Renal cortical epithelial cell (primary cell): ENCODE measurements at places on chromosomes 6 and 20. TPM values are rescaled to one million over a fixed set of nuclear protein-coding genes. Genes with fewer than 3 reads are reported as not detected.

Gene NINL
- 11.8 and 26.5 TPM in 2 replicates for total RNA-seq

GRCh38 chr6:125948455-125948854 is 8.1 kb upstream of the HINT3 start:
- no peak for DNase-seq

Gene MLIP
- total RNA-seq = 0.15 TPM in 1 of 2 replicates, not detected in the other

Gene RSPO3
- 0.17 and 0.55 TPM in 2 replicates for total RNA-seq

Gene SCGN
- total RNA-seq = 0.20 TPM in 1 of 2 replicates, not detected in the other

DNA sequence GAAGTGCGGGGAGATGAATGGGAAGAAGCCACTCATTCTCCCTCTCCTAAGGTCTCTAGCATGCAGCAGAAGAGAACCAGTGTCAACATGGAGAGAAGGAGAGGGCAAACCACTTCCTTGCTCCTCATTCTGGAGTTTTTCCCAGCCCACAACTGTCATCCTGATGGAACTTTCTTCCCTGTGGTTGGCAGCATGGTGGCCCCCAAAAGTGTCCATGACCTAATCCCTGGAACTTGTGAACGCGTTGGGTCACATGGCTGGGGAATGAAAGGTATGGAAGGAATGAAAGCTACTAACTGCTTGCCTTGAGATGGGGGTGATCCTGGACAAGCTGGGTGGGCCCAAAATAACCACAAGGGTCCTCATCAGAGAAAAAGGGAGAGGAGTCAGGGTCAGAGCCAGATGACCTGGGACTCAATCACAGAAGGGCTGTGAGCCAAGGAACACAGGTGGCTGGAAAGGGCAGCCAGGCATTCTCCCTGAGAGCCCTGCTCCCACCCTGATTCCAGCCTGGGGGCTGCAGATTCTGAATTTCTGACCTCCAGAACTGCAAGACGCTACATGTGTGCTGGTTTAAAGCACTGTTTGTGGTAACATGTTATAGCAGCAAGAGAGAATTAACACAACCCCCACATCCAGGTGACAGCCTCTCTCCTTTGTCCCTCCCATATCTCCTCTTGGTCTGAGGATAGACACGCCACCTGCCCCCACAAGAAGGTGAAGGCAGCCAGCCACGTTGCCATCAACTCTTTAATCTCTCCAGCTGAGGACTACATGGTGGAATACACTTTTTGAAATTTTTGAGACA is 63.2 kb downstream of the PYGB start:
- DNase-seq = peak; percentile 70

Gene TPX2
- total RNA-seq = 7.2 and 27.6 TPM in 2 replicates

DNA sequence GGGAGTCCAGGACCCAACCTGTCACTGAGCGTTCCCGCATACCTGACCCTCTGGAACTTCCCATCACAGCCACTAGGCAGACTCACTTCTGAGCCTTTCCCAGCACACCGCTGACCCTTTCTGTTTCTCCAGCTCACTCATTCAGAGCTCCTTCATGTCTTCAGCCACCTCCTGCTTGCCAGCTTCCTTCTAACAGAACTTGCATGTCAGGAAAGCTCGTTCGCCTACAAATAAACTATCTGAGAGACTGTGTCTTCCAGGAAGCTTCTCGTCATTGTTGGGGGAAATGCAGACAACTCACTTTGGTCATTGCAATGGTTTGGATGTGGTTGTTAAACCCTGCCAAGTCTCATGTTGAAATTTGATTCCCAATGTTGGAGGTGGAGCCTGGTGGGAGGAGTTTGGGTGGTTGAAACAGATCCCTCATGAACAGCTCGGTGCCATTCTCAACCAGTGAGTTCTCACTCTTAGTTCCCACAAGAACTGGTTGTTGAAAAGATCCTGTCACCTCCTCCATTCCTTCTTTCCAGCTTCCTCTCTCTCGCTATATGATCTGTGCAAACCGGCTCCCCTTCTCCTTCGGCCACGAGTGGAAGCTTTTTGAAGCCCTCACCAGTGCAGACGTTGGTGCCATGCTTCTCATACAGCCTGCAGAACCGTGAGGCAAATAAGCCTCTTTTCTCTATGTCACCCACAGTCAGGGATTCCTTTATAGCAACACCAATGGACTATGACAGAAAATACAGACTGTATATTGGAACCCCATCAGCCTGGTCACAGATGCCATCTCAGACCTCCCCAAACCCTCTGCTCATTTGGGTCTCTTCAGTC is 1.4 kb upstream of the MUC21 start:
- DNase-seq = peak; percentile 90

DNA sequence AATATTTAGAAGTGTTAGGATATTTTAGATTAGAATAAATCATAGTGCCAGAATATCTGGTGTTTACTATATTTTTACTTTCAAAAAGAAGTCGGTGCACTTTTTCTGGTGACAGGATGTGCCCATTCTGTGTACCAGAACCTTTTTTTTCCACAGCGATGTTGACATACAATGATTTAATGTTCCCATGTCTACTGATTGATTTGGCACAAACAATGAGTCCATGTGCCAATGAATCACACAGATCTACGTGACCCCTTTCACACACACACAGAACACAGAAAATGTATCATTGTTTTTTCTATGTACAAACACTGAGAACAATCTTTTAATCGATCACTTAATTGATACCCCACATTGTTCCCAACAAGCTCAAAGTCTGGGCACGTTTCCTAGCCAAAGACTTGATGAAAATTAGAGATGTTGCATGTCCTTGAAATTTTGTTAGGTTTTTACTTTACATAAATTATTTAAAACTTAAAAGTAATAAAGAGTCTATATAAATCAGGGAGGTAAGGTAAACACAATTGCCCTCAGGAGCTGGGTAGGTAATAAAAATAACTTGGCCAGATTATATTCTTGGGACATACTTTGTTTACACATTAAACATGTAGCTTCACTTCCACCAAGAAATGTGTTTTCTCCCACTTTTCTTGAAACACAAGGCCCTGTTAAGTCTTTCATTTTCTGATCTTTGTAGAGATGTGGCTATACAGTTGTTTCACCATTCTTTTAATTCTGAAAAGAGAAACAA is 36.4 kb upstream of the SOX4 start:
- peak; percentile 84 for DNase-seq

Gene SRSF12
- 4.0 and 5.7 TPM in 2 replicates for total RNA-seq

Gene SLC24A3
- total RNA-seq = under 0.01 and 0.10 TPM in 2 replicates

Gene TCF21
- total RNA-seq = not detected in 2 replicates

Gene RIN2
- total RNA-seq = 56.1 and 80.6 TPM in 2 replicates

DNA sequence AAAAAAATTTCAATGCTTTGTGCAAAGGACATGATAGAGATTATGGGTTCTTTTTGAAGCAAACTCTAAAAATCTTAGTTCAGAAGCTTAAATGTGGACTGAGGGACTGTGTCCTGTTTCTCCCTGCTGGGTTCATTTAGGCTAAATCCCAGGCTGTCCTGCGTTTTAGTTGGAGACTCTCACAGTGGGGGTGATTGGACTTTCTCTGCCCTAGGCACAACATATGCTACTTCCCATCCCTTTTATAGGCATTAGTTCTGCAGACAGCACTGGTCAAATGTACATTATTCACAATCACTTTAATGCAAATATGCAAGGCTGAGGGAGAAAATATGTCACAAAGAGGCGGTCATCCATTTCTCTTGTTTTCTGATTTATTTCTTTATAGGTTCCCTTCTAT is 71.3 kb downstream of the TFAP2B start:
- DNase-seq = no peak

- DNase-seq = no peak
These were observed 3.4 kb upstream of the ZNF133 start for GRCh38 chr20:18284805-18285533.

- peak; percentile 72 for DNase-seq
These were observed 16.2 kb upstream of the RNF39 start for GRCh38 chr6:30091577-30092381.

Gene PRICKLE4
- total RNA-seq = 0.52 and 1.7 TPM in 2 replicates

GRCh38 chr6:47810885-47811284 is 29.1 kb downstream of the OPN5 start:
- peak; percentile 21 for DNase-seq

- DNase-seq = no peak
These were observed 89.4 kb downstream of the BFSP1 start for GRCh38 chr20:17441745-17442144.

DNA sequence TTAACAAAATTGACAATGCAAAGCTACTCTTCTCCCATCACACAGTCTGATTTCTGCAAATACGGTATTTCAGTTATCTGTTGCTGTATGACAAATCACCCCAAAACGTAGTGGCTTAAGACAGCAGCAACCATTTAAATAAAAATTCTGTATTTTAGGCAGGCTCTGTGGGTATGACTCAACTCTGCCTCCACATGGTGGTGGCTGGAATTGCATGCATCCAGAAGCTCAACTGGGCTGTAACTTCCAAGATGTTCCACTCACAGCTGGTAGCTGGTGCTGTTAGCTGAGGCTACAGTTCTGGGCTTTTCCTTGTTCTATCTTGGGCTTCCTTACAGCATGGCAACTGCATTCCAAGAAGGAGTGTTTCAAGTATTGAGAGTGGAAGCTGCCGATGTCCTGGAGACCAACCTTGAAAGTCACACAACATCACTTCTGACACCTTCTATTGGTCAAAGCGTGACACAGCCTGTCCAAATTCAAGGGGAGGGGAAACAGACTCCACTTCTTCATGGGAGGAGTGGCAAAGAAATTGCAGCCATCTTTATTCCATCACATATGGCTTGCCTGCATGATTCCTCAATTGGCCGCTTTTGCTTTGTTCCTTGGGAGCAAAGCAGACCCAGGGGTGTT is 39.7 kb upstream of the TULP1 start:
- peak; percentile 23 for DNase-seq

Gene PRSS35
- total RNA-seq = 5.0 TPM in 1 of 2 replicates, not detected in the other

DNA sequence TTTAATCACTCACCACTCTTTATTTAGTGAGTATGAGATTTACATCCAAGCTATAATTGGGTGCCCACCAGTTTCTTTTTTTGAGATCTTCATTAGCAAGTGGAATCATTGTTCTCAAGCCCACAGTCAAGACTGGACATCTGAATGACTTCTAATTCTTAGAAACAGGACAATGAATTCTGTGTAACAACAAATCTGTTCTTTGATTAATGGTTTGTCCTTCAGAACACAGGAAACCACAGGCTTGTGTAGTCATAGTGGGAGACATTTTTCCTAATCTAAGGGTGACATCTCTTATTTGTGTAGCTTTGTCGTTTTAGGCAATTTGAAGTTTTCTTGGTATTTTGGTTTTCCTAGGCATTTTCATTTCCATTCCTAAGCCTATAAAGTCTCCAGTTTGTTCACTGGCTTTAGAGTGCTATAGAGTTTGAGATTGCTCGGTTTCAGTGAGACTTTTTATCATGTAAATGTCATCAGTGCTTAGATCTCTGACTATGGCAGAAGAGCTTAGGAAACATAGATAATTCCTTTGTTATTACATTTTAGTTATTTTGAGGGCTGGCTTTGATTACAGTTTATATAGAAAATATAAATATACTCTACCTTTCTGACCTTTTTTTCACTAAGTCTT is 903.9 kb upstream of the MAP3K7 start:
- DNase-seq = peak; percentile 38

DNA sequence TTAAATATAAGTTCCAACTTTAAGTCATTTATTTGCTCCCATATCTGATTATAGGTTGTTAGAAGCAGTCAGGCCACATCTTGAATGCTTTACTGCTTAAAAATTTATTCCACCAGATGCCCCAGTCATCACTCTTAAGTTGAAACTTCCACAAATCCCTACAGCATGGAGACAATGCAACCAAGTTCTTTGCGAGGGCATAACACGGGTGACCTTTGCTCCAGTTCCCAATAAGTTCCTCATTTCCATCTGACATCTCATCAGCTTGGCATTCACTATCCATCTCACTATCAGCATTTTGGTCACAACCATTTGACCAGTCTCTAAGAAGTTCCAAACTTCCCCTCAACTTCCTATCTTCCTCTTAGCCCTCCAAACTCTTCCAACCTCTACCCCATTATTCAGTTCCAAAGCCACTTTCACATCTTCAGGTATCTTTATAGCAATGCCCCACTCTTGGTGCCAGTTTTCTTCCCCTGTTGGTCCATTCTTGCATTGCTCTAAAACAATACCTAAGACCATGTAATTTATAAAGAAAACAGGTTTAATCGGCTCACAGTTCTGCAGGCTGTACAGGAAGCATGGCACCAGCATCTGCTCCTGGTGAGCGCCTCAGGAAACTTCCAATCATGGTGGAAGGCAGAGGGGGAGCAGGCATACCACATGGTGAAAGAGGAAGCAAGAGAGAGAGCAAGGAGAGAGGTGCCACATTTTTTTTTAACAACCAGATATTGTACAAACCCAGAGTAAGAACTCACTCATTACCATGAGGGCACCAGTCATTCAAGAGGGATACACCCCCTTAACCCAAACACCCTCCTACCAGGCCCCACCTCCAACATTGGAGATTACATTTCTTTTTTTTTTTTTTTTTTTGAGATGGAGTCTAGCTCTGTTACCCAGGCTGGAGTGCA is 15.9 kb upstream of the ITPR3 start:
- no peak for DNase-seq

- DNase-seq = no peak
These were observed 2.3 kb upstream of the KIAA0319 start for GRCh38 chr6:24648276-24648675.

DNA sequence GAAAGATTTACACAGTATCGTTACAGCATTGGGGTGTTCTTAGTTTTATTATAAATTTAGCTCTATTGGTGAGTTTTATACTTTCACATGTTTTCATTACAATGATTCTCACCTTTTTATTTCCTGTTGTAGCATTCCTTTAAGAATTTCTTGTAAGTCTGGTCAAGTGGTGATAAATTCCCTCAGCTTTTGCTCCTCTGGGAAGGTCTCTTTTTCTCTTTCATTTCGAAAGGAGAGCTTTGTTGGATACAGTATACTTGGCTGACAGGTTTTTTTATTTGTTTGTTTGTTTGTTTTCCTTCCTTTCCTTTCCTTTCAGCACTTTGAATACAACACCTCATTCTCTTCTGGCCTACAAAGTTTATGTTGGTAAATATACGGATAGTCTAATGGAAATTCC is 249.7 kb upstream of the RUNX2 start:
- DNase-seq = no peak

- DNase-seq = peak; percentile 43
These were observed 16.6 kb upstream of the CCDC167 start for GRCh38 chr6:37516076-37516919.

DNA sequence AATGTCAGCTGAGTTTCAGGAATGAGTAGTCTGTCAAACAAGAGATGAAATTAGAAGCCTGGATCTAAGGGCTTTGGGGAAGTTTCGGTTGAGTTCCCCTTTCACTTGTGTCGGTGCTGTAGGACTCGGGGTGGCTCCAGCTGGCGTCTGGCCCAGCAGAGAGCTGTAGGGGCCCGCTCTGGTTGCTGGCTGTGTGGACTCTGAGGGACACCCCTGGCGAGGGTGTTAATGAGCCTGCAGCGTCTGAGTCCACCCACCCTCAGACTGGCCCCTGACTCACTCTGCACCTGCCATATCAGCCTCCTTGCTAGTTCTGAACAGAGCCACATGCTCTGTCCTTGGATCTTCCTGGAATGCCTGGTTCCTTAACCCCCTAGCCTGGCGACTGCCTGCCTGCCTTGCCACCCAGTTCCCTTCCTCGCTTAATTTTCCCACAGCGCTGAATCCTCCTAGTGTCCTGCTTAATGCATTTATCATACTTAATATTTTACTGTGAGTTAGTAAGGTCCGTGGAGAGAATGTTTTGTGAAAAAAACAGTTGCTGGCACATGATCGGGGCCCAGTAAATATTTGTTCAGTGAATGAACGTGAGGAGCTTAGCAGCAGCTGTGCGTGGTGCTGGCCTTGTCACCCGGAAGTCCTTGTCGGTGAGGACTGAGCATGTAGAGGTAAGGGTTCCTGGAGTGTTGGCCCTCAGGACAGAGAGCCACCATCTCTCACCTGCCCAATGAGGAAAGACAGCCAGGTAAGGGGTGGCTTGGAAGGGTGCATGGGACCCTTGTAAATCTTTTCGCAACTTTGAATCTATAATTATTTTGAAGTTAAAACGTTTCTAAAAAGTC is 1.6 kb downstream of the DNAJC5 start:
- peak; percentile 33 for DNase-seq
